CD4-positive, CD25-positive, alpha-beta regulatory T cell (primary cell): ENCODE measurements at places on chromosomes 2 and 18. TPM values are rescaled to one million over a fixed set of nuclear protein-coding genes. Genes with fewer than 3 reads are reported as not detected.

- no peak overlapping the region for H3K27ac ChIP-seq
- no peak overlapping the region for H3K4me3 ChIP-seq
- peaks cover 21% of the 10 kb centered on the region for H3K4me1 ChIP-seq
These were observed 1.7 kb downstream of the MRPS9 start for GRCh38 chr2:105039559-105039958.

DNA sequence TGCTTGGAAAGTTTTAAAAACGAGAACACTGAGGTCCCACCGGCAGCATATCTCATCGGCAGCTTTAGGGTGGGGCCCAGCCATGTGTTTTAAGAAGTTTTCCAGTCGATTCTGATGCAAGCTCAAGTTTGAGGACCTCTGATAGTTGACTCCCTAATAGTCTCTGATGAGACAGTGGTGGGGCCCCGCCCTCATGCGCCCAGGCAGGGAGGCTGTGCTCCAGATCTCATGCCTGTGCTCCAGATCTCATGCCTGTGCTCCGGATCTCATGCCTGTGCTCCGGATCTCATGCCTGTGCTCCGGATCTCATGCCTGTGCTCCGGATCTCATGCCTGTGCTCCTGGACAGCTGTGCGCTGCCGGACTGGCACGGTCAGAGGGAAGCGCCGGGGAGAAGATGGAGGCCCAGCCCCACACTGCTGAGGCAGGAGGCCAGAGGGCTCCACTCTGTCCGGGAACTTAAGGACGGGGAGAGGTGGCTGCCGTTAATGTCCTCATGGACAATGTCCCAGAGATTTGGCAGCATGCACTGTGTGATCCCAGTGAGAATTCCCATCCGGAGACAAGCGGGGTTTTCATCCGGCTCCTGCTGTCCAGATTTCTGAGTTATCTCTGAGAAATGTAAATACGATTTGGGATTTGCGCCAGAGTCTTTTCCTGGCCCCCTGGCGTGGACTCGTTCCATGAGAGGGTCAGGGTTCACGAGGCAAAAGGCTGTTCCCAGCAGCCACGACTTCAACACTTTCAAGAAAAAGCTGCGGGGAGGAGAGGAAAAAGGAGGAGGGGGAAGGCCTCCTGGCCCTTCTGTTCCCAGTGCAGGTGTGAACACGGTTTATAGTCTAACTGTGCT lies 9.4 kb upstream of the COLEC11 start:
- DNase-seq: no peak
- H3K4me3 ChIP-seq: no peak overlapping the region
- no peaks in the 10 kb centered on the region for H3K4me1 ChIP-seq

DNA sequence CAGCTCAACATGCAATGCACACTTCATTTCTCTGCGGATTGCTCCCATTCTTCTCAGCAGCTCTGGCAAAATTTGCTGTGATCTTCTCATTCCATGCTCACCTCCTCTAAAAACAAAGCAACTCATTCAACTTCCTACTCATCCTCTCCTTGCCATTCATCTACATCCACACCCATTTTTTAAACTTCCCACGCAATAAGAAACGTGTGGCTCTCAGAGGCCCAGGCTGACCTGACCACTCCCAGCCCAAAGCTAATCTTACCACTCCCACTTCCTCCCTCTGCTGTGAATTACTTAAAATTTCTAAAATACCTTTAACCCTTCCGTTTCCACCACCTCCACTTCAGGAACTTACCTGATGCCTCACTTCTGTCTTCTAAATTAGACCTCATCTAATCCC lies 15.2 kb downstream of the ABCB11 start:
- no peak overlapping the region for H3K27ac ChIP-seq
- H3K36me3 ChIP-seq: no peaks in the 10 kb centered on the region
- H3K4me1 ChIP-seq: no peaks in the 10 kb centered on the region
- DNase-seq: no peak
- H3K4me3 ChIP-seq: no peak overlapping the region
- H3K27me3 ChIP-seq: no peaks in the 10 kb centered on the region

- H3K27ac ChIP-seq: no peak overlapping the region
- DNase-seq: no peak
- H3K27me3 ChIP-seq: no peaks in the 10 kb centered on the region
- H3K4me1 ChIP-seq: no peaks in the 10 kb centered on the region
- H3K36me3 ChIP-seq: peaks cover 19% of the 10 kb centered on the region
These were observed 31.0 kb upstream of the ASPRV1 start for GRCh38 chr2:69992310-69993047.

DNA sequence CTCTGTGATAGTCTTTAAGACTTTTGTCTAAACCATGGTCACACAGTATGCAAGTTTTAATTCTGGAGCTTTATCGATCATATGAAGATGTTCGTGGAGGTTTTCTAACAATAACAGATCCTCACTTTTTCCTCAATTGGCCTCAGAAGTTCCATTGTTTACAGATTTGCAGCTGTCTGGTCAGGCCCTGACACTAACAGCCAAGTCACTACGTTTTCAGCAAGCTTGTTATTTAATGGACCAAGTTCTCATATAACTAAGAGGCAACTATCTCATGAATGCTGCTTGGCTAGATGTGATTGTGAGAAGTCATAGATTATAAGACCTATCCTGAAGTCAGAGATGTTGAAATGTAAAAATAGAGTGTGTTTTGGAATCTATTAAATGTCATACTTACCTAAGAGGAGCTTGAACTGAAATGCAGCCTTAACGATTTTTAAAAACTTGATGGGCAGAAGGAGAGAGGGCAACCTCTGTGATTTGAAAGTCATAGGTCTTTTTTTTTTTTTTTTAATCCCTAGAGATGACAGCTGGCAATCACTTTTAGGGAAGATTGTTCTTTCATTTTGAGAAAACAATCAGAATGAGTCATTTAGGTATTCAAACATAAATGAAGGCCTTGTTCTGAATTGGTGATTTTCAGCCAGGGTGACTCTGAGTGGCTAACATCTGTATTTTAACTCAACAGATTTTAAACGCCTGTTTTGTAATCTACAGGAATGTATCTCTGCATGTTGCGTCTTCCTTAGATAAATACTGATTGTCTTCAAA lies 48.4 kb upstream of the NEMP2 start:
- DNase-seq: no peak
- peaks cover 10% of the 10 kb centered on the region for H3K4me1 ChIP-seq
- no peak overlapping the region for H3K27ac ChIP-seq
- H3K4me3 ChIP-seq: no peak overlapping the region
- H3K36me3 ChIP-seq: no peaks in the 10 kb centered on the region

- no peak overlapping the region for H3K4me3 ChIP-seq
- DNase-seq: no peak
- H3K27me3 ChIP-seq: no peaks in the 10 kb centered on the region
- H3K36me3 ChIP-seq: peaks cover 13% of the 10 kb centered on the region
- H3K27ac ChIP-seq: no peak overlapping the region
These were observed 37.6 kb downstream of the LMAN2L start for GRCh38 chr2:96702098-96702785.

GRCh38 chr2:162965191-162965590 lies 126.6 kb upstream of the KCNH7 start:
- H3K27ac ChIP-seq: no peak overlapping the region
- no peaks in the 10 kb centered on the region for H3K36me3 ChIP-seq
- DNase-seq: no peak
- H3K4me3 ChIP-seq: no peak overlapping the region
- H3K4me1 ChIP-seq: no peaks in the 10 kb centered on the region

GRCh38 chr2:69244882-69245281 lies 142.1 kb downstream of the GFPT1 start:
- H3K36me3 ChIP-seq: no peaks in the 10 kb centered on the region
- H3K27me3 ChIP-seq: peaks cover 8% of the 10 kb centered on the region
- no peak overlapping the region for H3K27ac ChIP-seq

DNA sequence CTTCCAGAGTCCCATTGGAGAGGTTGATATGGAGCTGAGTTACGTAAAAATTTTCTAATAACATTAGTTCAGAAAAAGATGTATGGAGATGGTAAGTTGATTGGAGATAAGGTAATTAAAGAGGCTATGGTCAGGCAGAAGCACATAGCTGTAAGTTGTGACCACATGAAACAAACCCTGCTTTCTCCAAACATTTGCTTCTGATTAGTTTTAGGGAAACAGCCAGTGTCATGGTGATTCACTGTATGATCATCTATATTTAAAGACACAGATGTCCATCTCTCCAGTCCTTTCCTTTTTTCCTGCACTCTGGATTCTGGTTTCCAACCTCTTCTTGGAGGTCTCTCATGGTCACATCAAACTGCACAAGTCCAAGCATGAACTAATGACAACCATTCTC lies 1550.8 kb upstream of the PIK3C3 start:
- no peak overlapping the region for H3K27ac ChIP-seq
- H3K4me1 ChIP-seq: no peaks in the 10 kb centered on the region
- H3K27me3 ChIP-seq: no peaks in the 10 kb centered on the region
- DNase-seq: no peak

The AKAIN1 gene
- total RNA-seq: not detected

The POLR1B gene
- total RNA-seq: 24.5 TPM

The MBD5 gene
- 62.6 TPM for total RNA-seq
